ENCODE measurements at places on chromosomes 2 and 18. TPM values are rescaled to one million over a fixed set of nuclear protein-coding genes. Genes with fewer than 3 reads are reported as not detected.
A peak's percentile ranks its signal among the peaks of the same experiment; 100 is the strongest.

DNA sequence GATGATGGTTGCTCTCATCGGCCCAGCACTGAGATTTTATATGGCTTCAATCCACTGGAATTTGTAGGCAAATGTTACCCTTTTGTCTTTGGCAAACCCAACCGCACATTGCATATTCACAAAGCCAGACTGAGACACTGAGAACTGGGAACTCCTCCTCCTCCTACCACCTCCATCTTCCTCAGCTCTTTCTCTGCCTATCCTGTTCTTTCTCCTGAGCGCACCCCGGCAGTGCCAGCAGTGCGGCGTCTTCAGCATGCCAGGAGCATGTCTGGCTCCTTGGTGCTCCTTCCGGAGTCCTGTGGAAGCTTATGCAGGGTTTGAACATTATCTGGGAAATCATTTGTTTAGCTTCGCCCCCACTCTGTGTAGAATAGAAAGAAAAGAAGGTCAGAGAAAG lies 50.8 kb downstream of the TRIB2 start:
- H3K27me3 ChIP-seq = peaks cover 36% of the 10 kb centered on the region
- no peaks in the 10 kb centered on the region for H3K4me1 ChIP-seq
- DNase-seq = no peak
- H3K27ac ChIP-seq = no peak overlapping the region
- no peak overlapping the region for H3K4me3 ChIP-seq
- no peaks in the 10 kb centered on the region for H3K36me3 ChIP-seq

DNA sequence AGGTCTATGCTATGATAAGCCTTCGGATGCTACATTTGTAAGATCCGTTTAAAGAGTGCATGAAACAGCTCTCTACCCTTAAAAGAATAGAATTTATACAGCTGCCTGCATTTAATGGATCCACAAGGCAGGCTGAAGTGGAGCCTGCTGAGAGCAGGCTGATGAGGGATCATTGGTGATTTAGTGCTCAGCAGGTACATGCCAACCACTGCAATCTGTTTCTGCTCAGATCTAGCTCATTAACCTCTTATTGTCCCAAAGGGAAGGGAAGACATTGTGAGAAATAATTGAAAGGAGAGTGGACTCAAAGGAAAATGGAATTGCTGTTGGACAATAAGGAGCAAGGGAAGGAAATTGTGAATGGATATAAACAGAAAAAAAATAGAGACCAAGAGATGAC lies 822.6 kb downstream of the TRIB2 start:
- no peaks in the 10 kb centered on the region for H3K4me1 ChIP-seq
- H3K4me3 ChIP-seq = no peak overlapping the region
- peaks cover 24% of the 10 kb centered on the region for H3K27me3 ChIP-seq

GRCh38 chr2:58206785-58207184 lies 34.3 kb downstream of the FANCL start:
- no peak overlapping the region for H3K4me3 ChIP-seq
- H3K36me3 ChIP-seq = peaks cover 8% of the 10 kb centered on the region
- DNase-seq = no peak

DNA sequence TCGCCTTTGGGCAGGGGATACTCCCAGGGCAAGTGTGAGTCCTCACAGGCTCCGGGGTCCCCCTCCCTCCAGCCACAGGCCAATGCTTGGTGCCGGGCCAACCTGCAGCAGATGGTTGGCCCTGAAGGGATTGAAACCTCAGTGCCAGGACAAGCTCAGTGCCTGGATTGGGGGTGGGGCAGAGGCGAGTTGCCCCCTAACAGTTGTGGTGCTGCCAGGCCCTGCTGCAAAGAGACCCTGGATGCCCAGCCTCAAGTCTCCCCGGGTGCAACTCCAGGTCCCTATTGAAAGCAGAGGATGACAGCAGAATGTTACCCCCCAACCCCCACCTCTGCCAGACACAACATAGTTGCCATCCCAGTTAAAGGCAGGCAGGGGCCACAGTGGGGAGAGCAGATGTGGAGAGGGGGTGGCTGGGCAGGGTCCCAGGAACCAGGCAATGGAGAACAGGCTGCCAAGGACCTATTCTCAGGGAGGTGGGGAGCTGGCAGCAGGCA lies 9.5 kb upstream of the RNF103 start:
- no peak overlapping the region for H3K27ac ChIP-seq
- no peak for DNase-seq
- H3K27me3 ChIP-seq = no peaks in the 10 kb centered on the region
- no peaks in the 10 kb centered on the region for H3K4me1 ChIP-seq
- no peaks in the 10 kb centered on the region for H3K36me3 ChIP-seq

GRCh38 chr18:61595615-61596251 lies 262.5 kb downstream of the CDH20 start:
- DNase-seq = no peak
- H3K4me1 ChIP-seq = peaks cover 36% of the 10 kb centered on the region
- peak overlapping the region; percentile 28 for H3K27ac ChIP-seq
- H3K4me3 ChIP-seq = peak overlapping the region; percentile 4
- H3K36me3 ChIP-seq = no peaks in the 10 kb centered on the region

The REG3A gene
- not detected for total RNA-seq

The AQP12A gene
- total RNA-seq = not detected

DNA sequence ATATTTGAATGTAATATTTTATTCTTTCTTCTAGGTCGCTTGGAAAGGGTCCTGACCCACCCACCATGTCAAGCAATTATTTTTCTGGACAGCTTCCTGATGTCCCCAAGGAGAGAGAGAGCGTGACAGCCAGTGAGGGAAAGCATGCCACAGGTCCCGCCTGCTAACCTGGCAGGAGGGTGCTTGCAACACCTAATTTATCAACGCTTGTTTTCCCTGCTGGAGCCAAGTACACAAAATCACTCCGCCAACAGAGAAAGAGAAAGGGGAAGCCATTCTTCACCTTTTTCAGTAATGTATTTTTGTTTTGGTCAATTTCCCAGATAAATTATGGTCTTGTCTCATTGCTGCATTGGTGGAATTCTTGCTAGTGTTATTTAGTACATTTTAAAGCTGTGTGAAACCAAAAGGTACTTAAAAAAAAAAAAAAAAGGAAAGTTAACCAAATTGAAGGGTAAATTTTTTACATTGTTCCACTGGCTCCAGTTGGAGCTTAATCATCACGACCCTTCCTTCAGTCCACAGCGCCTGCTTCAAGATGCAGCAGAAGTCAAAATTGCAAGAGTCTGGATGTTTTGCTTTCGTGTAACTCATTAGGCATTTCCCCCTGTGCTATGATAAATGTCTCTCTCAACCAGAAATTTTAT lies 88.5 kb upstream of the COPS8 start:
- H3K4me3 ChIP-seq = no peak overlapping the region
- peaks cover 65% of the 10 kb centered on the region for H3K27me3 ChIP-seq
- DNase-seq = no peak
- no peaks in the 10 kb centered on the region for H3K36me3 ChIP-seq
- H3K4me1 ChIP-seq = no peaks in the 10 kb centered on the region

The POTEJ gene
- total RNA-seq = not detected

DNA sequence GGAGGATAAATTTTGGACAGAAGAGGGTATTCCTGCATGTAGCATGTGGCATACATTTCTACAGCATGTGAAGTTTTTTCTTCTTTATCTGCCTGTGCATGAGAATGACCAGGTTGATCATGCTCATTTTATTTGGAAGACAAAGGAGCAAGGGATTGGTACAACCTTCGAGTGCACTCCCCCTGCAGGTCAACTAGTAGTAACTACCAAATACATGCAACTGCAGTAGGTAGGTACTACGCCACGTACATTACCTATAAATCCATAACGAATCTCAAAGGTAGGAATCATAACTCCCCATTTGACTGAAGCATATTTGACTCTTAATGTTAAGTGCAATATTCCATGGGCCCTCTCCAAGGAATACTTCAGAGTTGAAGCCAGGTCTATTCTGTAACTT lies 763.9 kb downstream of the TSN start:
- H3K4me3 ChIP-seq = no peak overlapping the region
- H3K4me1 ChIP-seq = peaks cover 51% of the 10 kb centered on the region
- no peak for DNase-seq
- no peaks in the 10 kb centered on the region for H3K36me3 ChIP-seq

The SERPINB4 gene
- total RNA-seq = not detected

- no peaks in the 10 kb centered on the region for H3K36me3 ChIP-seq
- H3K27ac ChIP-seq = no peak overlapping the region
- H3K4me1 ChIP-seq = no peaks in the 10 kb centered on the region
- no peak overlapping the region for H3K4me3 ChIP-seq
- DNase-seq = no peak
Observed at GRCh38 chr2:32051836-32052439, 11.4 kb upstream of the SPAST start.

The ARHGAP28 gene
- not detected for total RNA-seq

The CYP26B1 gene
- 2.1 TPM for total RNA-seq

DNA sequence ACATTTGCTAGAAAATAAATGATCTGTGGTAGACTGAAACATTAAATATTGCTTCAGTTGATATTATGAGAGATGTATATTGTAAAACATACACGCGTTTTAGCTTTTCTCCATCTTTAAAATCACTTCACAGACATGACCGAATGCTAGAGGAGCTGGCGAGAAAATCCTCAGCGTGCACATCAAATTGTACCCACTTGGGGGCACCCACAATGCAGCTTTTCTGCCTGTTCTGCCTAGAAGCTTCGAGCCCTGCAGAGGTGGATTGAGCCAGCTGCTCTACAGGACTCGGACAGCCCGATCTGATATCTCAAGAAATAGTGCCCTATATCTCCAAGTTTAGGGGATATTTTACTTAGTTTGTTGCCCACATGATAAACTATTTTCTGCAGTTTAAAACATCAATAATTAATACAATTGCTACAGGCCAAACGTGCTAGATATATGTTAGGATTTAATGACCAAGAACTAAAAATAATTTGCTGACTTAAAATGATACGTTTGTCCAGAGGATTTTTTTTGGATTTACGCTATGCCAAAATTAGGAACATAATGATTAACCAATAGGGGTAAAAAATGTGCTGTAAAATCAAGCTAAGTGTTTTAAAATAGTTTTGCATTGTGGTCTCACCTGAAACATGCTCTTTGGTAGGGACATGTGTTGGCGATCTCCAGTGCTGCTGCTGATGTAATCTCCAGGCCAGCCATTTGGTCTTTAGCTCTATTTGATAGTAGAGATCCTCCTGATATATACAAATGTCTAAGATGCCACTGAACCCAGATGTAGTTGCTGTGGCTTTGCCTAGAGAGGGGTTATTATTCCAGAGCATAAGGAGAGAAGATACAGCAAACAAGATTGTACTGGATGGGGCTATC lies 22.3 kb upstream of the ATP5MC3 start:
- H3K36me3 ChIP-seq = no peaks in the 10 kb centered on the region
- no peaks in the 10 kb centered on the region for H3K4me1 ChIP-seq
- no peak overlapping the region for H3K27ac ChIP-seq
- H3K27me3 ChIP-seq = peaks cover 15% of the 10 kb centered on the region
- no peak overlapping the region for H3K4me3 ChIP-seq

DNA sequence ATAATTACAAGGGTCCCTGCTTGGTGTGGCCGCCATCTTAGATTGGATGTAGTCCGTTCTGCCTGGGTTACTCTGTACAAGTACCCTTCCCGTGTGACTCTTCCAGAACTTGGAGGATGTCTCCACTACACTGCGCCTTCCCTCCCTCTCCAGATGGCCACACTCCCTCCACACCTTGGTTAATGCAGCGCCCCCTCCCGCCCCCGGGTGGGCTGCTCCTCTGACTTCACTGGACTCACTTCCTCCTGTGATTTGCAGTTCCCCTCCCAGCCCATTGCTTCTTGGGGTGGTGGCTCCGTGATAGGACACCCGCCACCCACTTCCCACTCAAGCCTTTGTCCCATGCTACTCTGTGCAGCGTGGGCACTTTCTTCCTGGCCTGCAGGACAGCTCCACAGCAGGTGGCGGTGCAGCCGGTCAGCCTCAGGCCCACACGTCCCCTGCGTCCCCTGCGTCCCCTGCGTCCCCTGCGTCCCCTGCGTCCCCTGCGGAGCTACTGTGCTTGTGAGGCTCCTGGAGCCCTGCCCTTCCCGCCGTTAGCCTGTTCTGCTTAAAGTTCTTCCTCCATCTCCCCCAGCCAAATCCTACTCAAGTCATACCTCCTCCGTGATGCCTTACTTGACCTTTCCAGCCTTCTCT lies 130.5 kb upstream of the SIX3 start:
- H3K4me1 ChIP-seq = no peaks in the 10 kb centered on the region
- peaks cover 85% of the 10 kb centered on the region for H3K27me3 ChIP-seq
- DNase-seq = no peak
- H3K27ac ChIP-seq = no peak overlapping the region
- H3K4me3 ChIP-seq = no peak overlapping the region

- no peak for DNase-seq
- H3K27me3 ChIP-seq = no peaks in the 10 kb centered on the region
- no peak overlapping the region for H3K4me3 ChIP-seq
- H3K4me1 ChIP-seq = no peaks in the 10 kb centered on the region
- H3K27ac ChIP-seq = no peak overlapping the region
Observed at GRCh38 chr2:74576211-74576862, 21.8 kb downstream of the DOK1 start.

DNA sequence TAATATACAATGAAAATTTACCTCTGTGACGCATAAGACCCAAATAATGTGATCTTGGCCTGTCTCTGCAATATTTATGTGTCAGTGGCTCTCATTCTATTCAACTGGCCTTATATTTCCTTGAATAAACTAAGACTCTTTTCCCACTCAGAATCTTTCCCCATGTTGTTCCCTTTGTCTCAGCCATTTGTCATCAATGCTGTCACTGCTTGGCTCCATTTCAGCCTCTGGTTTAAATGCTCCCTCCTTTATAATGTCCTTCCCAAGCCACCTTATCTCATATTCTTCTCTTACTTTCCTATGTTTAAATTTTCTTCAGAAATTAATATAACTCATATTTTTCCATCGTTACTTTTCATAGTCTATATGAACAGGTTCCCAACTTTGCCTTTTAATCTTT lies 158.3 kb upstream of the DTNA start:
- no peaks in the 10 kb centered on the region for H3K4me1 ChIP-seq
- no peak for DNase-seq
- H3K27me3 ChIP-seq = peaks cover 4% of the 10 kb centered on the region
- no peak overlapping the region for H3K4me3 ChIP-seq

The TGFA gene
- total RNA-seq = 0.13 TPM

Data from A673 (cell line).